Fibroblast of skin of back (primary cell): ENCODE measurements at places on chromosomes 3 and 15.
A peak's percentile ranks its signal among the peaks of the same experiment; 100 is the strongest.

DNA sequence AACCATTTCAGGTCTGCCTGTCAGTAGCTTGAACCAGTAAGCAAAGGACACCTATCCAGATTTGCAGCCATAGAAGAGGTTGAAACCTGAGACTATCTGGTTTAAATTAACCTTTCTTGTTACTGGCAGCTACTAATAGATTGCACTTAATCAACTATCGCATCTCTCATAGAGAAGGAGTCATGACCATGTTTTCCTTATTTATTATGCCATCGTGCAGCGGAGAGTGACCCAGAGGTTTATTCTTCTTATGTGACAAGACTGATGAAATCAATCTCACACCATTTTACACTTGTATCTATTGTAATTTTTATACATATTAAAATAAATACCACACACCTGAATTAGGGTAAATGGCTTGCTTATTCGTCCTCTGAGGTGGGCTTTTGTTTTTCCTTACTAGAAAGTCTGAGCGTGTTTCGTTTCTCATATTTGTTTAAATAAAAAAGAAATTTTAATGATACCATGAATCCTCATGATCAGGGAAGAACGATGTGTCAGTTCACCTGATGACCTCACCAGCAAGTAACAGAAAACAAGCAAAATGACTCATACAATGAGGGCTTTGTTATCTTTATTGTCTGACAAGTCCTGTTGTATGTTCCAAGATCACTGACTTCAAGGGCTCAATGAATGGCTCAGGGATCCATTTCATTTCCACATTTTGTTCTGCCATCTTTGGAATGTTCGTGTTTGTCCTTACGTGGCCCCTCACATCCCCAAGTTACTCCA is 379.5 kb upstream of the DPH6 start:
- no peak for DNase-seq

GRCh38 chr3:197093871-197094270 is 64.3 kb upstream of the MELTF start:
- DNase-seq: no peak

DNA sequence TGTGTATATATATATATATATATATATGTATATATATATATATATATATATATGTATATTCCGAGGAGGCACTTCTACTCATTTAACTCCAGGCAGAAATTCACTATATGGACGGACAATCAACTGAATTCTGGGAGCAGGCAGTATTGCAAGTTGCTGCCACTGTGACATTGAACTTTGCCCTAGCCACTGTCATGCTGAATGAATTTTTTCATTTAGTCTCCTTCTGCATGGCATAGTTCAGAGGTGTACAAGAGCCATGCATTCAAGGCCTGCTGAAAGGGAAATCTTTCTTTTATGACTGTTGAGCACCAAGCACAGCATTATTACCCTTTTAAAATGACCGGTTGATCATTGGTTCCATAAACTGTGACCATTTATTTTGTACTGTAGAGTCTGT is 176.2 kb upstream of the THRB start:
- DNase-seq: no peak

DNA sequence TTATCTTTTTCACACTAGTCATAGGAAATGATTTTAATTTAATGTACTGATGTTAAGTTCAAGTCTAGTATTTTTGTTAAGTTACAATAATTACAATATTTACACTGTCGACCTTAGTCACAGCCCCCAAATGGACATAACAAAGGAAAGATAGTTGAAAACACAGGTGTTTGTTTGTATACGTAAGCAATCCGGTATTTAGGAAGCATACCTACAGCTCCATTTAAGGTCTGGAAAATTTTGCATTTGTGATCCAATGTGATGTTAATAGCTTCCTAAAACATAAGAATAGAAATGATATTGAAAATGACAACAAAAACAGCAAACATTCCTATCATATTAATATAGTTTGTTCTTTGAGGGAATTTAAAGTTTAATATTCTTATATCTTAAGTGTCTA is 56.9 kb downstream of the PLOD2 start:
- DNase-seq: no peak

DNA sequence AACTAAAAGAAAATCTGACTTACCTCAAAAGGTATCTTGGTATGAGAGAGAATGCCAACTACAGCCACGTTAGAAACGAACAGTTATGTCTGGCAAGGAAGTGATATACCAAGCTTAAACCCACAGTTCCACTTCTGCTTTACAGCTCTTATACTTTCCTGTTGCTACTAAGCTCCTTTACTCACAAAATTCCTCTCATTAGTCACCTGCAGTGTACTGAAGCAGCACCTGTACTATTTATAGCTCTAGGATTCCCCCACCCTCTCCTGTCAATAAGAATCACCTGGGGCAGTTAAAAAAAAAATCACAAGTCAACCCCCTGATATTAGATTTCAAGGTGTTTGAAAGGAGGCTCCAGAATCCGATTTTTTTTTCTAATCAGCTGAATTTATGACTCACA is 2.9 kb upstream of the TMEM266 start:
- DNase-seq: no peak

DNA sequence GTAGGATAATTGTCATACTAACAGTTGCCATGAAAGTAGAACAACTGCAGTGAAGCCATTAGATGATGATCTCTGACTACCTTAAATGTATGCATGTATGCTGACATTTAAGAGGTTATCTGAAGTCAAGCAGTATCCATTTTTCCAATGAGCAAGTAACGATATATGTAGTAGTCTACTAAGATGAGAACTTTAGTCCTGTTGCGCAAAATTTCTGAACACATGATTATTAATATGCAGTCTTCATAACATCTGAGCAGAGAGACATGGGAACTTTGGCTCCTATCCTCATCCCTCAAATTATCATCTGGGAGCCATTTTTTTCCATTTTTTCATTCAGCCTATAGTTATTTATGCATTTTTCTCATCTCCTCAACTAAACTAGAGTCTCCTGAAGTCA is 79.2 kb downstream of the MME start:
- DNase-seq: no peak

GRCh38 chr3:177483182-177483967 is 286.1 kb upstream of the TBL1XR1 start:
- no peak for DNase-seq

DNA sequence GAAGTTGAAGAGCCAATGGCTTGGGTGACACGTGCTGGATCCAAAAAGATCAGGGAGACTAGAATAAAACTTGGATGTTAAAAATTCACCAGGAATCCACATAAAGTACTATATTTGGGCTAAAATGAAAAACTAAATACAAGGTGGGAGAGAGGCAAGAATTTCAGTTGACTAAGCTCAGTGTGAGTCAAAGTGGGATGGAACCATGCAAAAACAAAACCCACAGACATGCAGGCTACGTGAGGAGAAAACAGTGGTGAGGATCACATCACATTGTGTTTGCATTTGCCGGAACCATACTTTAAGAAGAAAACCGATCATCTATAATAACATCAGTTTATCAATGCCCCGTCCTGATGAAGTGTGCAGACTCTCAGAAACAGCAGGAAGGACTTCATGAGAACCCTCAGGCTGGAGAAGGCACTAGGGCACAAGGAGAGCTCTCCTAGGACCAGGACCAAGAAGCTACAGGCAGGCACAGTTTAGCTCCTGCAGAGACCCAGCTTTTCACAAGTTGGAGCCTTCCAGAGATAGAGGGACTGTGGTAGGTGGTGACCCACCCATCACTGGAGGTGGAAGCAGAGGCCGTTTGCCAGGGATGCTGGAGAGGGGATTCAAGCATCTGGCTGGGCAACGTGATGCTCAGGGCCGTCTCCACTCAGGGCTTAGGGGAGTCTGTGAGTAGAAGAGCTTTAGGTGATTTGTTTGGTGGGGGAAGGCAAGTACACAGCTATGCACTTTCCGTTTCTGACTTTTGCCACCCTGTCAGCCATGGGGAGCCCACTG is 29.0 kb upstream of the NR2E3 start:
- peak; percentile 51 for DNase-seq

GRCh38 chr15:39649757-39650156 is 68.9 kb downstream of the THBS1 start:
- DNase-seq: no peak

DNA sequence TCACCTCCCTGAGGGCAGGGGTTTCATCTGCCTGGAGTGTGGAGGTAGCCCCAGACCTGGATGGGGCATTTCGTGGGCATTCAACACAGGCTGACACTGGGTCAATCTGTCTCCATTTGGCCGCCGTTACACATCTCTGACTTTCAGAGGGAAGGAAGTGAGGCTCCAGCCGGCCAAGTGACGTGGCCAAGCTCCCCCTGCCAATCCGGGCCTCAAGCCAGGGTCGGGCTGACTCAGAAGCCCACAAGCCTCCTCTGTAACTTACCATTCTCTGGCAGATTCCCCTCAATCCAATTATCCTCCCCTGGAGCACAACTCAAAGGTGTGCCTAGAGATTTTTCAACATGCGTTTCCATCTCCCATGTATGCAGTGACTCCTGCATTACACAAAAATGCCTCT is 227.6 kb downstream of the KLF13 start:
- DNase-seq: peak; percentile 51

GRCh38 chr3:66553441-66554113 is 52.8 kb upstream of the LRIG1 start:
- DNase-seq: no peak

DNA sequence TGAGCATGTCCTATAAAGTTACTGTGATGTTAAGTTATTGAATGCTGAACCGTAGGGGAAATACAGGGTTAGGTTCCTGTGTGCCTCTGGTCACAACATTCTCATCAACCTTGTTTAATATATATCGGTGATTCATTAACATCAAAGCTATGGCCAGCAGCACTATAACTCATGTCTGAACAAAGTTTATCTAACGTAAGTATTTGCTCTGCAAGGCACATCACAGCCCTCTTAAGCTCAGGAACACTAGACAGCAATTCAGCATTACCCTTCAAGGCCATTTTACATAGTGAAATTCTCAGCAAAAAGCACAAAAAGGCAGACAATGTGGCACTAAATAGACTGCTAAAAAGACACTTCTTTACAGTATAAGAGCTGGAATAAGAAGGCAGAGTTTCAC is 48.2 kb upstream of the FNDC3B start:
- no peak for DNase-seq

DNA sequence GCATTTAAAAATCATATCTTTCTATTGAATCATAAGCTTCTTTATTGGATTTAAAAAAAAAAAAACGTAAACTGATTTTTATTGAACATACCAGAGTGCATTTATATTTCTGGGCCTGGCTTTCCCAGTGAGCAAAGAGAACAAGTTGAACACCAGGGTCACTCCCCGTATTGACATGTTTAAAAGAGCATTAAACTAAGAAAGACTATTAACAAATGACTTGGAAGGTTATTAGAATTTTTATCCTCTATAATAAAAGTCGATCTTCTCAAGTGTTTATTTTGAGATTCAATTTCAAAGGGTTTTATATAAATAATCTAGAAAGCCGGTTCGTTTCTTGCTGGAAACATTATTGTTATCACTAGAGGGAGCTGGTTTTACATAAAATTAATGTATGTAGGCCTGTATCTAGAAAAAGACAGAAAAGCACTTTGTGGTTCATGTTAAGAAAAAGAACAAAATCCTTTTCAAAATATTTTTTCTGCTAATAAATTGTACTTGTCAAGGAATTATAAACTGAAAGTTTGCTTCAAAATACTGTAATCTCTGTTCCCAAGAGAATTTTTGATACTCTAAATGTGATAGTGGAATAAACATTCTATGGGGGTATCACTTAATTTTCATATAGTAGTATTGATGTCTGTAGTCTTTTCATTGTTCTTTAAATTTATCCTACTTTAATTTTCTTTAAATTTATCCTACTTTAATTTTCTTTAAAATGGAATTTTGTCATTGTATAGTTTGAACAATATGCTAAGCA is 321.8 kb upstream of the MME start:
- peak; percentile 34 for DNase-seq

GRCh38 chr3:147218965-147219364 is 187.4 kb downstream of the ZIC4 start:
- DNase-seq: no peak

GRCh38 chr15:76987896-76988860 is 6.7 kb upstream of the PSTPIP1 start:
- no peak for DNase-seq

- DNase-seq: no peak
Measured at GRCh38 chr3:194103983-194104751, 31.8 kb upstream of the HES1 start.

DNA sequence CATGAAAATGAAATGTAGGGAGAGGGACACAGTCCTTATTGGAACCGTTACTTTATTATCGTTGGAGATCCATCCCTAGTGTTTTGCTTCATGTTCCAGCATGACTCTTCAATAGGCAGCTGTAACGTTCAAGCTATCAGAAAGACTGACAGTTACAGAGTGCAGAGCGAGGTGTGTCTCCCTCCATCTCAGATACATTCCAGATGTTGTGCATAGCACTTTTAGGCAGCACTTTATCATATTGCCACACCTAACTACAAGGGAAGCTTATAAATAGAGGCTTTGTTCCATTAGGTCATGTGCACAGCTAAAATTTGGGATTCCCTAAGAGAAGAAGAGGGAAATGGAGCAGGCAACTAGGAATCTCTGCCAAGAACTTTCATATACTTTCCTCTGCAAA is 1009.6 kb downstream of the ROBO2 start:
- DNase-seq: no peak

DNA sequence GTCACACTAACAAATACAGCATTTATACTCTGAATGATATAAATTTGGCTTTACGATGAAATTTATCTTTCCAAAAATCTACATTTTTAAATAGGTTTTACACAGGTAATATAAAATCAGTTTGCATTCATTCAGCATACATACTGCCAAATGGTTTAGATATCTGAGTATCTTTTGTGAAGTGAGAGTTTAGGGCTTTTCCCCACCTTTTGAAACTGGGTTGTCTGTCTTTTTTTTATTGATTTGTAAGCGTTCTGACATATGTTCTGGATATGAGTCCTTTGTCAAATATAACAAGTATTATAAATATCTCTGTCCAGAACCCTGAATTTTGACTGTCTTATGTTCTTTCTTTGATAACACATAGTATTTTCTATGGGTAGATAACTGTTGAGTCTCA is 42.4 kb downstream of the GABPB1 start:
- DNase-seq: no peak

GRCh38 chr15:73789521-73790240 is 36.5 kb upstream of the INSYN1 start:
- no peak for DNase-seq

DNA sequence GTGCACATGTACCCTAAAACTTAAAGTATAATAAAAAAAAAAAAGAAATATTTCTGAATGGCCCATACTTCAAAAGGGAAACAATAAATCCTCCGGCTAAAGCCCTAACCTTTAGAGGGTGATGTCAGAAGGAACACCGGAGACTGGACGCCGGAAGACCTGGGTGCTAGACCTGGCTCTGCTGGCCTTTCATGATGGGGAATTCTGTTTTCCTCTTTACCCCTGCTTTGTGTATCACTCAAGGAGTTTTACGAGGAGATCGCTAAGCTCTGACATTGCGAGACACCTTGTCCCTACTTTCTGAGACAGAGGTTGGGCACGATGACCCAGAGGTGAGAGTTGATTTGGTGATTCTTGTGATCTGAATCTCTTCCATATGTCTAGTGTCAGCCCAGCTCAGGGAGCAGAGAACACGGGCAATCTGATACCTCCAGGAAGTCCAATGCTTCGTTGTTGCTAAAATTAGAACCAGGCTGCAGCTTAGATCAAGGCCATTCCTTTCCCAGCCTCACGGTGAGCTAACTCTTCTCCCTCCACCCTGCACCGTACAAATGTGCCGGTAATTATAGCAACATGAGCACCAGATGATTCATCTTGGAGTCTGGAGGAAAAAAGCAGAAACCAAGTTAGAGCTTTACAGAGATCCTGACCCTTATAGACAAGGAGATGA is 42.0 kb upstream of the CFAP161 start:
- peak; percentile 93 for DNase-seq
